H9 (cell line): ENCODE measurements at places on chromosomes 11 and 22. TPM values are rescaled to one million over a fixed set of nuclear protein-coding genes. Genes with fewer than 3 reads are reported as not detected.

DNA sequence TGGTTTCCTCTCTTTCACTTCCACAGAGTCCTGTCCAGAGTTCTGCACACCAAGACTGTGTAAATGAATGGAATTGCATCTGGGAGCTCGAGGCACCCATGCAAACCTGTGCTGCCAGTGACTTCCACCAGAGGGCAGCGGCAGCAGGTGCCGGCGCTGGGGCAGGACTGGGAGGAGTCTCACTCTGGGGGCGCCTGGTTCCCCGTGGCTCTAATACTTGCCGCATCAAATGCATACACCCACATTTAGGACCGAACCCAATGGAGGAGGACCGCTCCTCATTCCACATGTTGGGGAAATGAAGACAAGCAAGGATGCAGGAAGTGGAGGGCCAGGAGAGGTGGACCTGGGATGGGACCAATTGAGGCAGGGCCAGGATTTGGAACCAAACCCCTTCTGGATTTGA, 1.1 kb upstream of the CD6 start:
- peak; percentile 69 for DNase-seq

DNA sequence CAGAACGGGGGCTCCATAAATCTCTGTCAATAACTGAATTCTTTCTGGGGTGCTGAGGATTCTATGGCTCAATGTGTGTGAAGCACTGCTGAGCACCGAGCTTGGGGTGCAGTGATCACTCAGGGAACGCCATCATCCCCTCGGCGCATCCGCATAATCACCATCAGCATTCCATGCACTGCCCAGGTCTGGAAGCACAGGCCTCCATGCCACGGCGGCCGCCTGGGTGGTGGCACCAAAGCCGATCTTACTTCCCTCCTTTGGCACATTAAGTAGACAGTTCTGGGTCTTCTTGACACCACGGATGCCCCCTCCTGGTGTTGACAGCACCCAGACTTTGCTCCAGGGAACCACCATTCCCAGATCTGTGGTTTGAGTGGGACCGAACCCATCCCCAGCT, 15.6 kb downstream of the LTO1 start:
- DNase-seq = no peak

- no peak for DNase-seq
Observed at GRCh38 chr11:107876141-107876540, 17.6 kb upstream of the SLC35F2 start.

DNA sequence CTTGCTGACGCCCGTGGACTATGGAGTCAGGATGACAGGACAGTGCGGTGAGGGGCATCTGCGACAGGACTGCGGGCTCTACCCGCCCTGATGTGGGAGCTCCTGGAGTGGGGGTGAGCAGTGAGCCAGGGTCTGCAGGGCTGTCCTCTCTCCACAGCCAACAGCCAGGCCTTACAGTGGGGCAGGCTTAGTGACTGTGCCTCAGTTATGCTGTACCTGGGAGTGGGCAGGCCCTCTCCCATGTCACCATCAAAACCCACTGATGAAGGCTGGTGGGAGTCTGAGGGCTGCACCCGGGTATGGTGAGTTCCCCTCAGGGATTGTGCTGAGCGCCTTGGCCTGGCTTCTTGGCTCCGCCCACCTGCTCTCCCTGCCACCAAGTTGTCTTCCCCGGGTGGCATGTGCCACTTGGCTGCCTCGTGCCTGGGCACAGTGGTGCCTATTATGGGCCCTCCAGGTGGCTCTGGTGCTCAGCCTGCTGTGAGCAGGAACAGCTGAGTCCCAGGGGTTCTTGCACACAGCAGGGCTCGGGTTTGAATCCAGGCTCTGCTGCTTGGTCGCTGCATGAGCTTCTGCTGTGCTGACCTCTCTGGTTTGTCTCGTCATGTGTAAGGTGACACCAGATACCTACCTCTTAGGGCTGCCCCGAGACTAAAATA, 4.1 kb upstream of the TRIOBP start:
- DNase-seq = no peak

DNA sequence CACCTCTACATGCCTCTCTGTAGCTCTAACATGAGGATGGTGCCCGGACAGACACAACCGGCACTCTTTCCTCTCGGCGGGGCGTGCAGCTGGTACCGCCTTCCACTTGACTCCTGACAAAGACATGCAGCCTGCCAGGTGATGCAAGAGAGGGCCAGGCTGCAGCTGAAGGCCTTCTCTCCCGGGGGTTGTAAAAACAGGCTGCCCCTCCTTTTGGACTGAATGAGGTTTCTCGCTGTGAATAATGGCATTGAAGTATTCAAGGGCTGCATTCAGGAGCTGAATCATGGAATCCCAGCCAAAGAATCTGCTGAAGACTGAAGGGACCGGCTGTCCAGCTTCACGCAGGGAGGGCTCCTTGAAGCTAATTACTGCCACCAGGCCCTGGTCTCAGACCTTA, 110.9 kb downstream of the GALNT18 start:
- DNase-seq = no peak

GRCh38 chr11:18457450-18457849, 1.8 kb downstream of the LDHAL6A start:
- no peak for DNase-seq

DNA sequence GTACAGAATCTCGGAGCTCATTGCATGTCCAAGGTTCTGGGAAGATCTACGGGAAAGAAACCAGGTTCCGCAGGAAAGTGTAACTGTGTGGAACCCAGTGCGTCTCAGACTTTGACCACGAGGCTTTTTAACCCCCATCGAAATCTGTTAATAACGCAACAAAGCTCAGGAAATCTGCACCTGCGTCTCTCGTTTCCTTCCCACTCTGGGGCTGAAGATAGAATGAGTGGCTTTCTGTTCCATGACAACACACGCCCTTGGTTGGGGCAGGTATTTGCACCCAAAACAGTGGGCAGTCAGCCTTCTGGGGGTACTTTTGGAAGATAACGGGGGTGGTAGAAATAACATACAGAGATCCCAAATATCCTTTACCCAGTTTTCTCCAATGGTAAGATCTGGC, 38.5 kb downstream of the ISX start:
- DNase-seq = no peak

DNA sequence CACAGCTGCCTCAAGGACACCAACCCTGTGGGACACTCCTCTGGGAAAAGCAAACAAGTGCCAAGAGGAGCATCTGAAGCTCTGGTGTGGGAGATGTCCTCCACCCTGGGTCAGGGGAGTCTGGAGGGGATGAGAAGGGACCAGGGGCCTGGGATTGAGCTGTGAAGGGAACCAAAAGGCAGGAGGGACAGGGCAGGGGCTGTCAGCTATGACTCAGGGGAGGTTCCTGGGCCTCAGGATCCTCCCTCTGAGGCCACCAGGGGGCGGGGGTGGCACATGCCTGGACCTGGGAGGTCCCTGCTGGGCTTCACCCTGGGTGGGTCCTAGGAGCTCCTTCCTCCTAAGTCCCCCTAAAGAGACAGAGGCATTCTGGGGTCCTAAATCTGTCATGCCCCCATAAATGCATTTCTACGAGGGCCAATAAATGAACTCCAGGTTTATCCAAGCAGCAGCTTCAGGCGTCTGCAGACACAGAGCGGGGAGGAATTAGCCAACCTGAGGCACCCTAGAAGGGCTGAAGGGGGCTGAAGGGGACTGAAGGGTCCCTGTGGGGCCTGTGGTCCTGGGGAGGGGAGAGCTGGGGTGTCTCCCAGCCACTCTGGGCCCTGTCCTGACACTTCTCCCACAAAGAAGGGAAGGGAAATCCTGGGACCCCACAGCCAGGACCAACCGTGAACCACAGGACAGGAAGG, 31.9 kb upstream of the IGLL5 start:
- DNase-seq = peak; percentile 69

- DNase-seq = no peak
Observed at GRCh38 chr11:26023057-26023456, 308.9 kb upstream of the ANO3 start.

DNA sequence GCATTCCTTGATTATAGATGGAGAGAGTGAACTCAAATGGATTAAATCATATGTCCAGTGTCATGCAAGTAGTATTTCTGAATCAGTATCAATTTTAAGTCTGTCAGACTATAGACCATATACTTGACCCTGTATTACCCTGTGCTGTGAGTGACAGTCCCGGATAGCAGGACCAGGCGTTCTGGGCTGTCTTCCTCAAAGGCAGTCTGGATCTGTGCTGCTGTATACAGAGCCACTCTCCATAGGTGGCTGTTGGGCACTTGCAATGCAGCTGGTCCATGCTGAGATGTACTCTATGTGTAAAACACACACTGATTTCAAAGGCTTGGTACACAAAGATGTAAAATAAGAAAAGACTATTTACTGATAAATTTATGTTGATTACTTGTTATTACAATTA, 294.3 kb downstream of the OPCML start:
- DNase-seq = no peak

DNA sequence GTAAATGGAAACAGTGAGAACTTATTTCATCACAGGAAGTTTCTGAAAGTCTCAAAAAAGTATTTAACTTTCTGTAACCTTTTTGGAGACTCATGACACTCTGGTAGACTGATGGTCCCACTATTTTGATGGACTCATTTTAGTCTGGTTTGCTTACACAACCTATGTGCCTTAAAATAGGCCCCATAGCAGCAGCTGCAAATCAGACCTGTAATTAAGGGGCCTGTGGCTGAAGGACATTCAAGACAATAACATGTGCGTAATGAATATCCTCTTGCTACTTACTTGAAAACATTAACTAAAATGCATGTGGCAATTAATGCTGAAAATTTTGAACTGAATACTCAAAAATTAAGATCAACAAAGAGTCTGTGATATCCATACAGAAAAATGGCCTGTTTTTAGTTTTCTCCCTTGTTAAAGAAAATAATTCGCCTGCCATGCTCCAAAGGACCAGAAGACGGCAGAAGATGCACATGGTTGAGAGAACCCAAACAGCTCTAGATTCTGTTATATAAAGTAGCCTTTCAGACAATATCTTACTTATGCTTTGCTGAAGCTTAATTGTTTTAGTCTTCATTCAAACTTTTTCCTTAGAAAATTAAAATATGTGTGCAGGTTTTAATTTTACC, 568.5 kb downstream of the KCNA4 start:
- no peak for DNase-seq

DNA sequence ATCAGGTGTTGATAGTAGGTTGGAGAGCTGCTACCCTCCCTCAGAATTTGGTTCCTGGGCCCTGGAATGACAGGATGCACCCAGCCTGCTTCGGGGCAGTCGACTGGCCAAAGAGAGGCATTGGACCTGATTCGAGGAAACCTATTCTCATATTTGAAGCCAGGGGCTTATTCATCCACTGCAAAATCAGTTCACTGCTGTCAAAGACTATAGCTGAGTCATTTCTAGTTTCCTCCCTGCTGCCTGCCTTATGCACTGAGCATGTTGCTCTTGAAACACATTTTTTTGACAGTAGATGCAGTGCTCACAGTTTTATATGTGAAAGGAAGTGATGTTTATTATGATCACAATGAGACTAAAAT, 565.4 kb downstream of the ETS1 start:
- DNase-seq = no peak

DNA sequence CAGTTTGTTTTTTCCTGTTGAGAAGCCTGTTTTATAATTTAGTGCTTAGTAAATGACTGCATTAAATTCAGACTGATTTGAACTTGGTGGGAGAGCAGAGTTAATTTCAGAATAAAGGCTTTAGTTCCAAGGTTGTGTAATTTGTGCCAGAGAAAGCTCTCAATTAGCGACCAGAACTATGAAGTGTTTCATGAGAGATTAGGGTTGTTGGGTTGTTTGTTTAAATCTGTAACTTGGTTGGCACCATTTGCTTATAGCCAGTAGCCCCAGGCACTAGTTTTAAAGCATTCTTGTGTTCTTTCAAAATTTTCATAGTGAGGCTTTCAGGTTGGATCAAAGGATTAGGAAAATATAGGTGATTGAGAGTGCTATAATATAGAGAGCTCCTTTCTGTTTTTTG, 25.5 kb downstream of the UVRAG start:
- no peak for DNase-seq

GRCh38 chr22:22042599-22043295, 60.2 kb upstream of the TOP3B start:
- no peak for DNase-seq

PEX26 gene
- 35.4 and 37.0 TPM in 2 replicates for total RNA-seq

OR52H1 gene
- total RNA-seq = not detected in 2 replicates

NR1H3 gene
- total RNA-seq = 25.2 and 26.3 TPM in 2 replicates

PRAME gene
- 0.29 and 0.31 TPM in 2 replicates for total RNA-seq

LRP4 gene
- 11.3 and 11.6 TPM in 2 replicates for total RNA-seq

C1QTNF4 gene
- total RNA-seq = 5.7 and 8.7 TPM in 2 replicates
